ENCODE measurements at places on chromosomes 3 and 15.

- DNase-seq = no peak
Observed at GRCh38 chr15:34883042-34883441, 86.5 kb downstream of the AQR start.

DNA sequence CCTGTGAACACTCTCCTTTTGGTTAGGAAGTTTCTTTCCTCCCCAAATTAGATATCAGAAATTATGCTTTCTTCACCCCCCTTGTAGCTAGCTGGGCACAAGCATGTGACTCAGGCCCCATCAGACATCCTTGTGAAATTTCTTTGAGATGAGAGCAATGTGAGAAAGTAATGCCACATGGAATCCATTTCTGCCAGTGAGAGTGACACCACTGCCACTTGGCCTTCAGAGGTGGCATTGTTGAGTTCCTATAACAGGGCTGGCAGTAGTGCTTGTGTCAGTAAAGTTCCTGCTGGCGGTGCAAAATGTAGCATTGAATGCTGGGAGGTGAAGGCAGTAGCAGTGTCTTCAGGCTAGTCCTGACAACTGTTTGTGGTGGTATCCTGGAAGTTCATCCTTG, 80.7 kb upstream of the ZNF280D start:
- DNase-seq = no peak

- DNase-seq = no peak
Observed at GRCh38 chr3:24368605-24369004, 126.0 kb downstream of the THRB start.

DNA sequence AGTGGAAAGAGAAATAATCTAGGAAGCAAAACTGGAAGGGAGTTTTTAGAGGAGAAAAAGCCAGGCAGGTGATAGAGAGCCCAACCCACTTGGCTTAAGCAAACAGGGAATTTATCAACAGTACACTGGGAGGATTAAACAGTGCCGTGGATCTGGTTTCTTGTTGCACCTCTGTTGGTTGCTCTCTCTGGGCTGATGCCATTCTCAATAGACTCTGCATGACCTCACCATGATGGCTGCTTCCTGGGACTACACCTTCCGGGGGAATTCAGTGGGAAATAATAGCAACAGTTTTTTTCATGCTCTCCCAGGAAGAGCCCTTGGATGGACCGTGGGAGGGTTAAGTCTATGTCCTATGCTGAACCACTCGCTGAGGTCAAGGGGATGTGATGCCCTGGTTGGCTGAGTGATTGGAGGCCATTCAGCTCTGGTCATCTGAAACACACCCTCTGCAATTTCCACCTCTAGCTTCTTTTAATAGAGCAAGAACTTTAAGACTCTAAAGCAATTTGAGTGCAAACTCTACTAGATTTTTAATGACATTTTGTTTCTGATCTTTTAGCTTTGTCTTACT, 74.2 kb downstream of the EPHB1 start:
- no peak for DNase-seq

GRCh38 chr15:47398594-47398993, 318.7 kb upstream of the SEMA6D start:
- no peak for DNase-seq

All from GF-D8 (cell line).